ENCODE measurements at places on chromosomes 3 and 15.

DNA sequence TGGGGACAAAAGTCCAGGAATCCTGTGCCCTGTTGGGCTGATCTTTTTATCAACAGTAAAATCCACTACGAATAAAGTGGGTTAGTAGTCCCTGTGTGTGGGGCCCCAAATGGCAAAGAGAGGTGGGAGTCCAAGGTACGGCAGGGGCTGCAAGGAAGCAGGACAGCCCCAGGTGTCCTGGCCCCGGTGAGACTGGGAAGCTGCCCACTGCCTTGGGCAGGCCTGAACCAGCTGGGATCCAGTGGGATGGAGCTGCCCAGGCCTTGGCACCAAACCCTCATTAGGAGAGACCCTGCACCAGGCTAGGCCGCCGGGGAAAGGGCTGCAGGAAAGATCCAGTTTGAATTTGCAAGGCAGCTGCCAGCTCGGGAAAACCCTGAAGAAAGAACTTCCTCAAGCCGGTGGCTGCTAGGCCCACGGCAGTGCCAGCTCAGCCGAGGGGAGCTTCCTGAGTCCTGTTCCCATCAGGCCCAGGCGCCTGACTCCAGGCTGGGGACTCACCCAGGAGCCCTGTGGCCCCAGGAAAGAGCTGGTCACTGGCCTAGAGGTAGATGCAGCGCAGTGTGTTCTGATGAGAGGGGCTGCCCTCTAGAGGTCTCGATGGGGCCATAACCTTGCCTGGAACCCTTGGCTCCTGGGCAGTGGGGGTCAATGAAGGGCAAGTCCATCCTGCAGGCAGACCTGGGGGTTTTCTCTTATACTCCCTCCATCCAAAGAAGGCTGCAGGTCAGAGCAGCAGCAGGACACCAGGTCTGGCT is 14.4 kb upstream of the GNAI2 start:
- DNase-seq, result no peak

DNA sequence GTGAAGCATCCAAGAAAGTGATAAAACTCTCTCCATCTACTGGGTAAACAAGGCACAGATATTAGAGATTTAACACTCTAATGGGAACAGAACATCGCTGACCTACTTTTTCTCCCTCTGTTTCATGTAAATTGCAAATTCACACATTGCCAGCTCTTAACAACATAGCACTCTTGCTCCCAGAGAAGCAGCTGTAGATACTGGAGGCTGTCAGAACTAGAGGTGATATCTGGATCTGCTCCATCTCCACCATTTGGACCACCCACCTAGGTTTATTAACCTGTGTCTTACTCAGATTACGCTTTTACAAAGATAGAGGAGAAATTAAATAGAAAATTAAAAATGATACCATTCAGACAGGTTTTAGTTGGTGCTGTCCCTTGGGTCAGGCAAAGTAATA is 289.1 kb upstream of the CRBN start:
- no peak for DNase-seq

DNA sequence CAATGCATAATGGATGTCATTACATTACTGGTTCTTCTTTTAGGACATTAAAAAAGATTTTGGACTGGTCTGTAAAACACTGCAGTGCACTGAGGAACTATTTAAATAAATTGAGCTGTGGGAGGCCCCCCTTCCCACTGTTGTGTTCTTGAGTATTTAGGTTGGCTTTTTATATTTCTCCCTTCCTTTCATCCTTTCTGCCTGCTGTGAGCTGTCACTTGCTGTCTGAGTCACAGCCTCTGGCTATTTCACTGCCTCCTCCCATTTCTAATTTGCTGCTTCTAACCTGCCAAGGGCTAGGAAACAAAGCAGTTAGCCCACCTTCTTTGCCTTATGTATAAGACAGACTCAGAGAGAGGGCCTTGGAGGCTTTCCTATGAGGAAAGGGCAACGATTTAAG is 89.0 kb upstream of the FNDC3B start:
- no peak for DNase-seq

GRCh38 chr3:101690972-101691371 is 4.5 kb upstream of the RPL24 start:
- no peak for DNase-seq

DNA sequence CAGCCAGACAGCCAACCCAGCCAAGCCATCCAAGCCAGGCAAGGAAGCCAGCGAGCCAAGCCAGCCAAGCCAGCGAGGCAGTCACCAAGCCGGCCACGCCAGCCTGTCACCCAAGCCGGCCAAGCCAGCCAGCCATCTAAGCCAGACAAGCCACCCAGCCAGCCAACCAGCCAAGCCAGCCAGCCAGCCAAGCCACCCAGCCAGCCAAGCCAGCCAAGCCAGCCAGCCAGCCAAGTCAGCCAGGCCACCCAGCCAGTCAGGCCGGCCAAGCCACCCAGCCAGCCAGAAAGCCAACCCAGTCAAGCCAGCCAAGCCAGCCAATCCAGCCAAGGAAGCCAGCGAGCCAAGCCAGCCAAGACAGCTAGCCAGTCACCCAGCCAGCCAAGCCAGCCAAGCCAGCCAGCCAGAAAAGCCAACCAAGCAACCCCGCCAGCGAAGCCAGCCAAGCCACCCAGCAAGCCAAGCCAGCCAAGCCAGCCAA is 201.2 kb downstream of the GOLGA6L6 start:
- DNase-seq, result no peak

GRCh38 chr3:20182206-20182605 is 3.8 kb downstream of the SGO1 start:
- DNase-seq, result no peak

- no peak for DNase-seq
Measured at GRCh38 chr15:37134699-37135131, 34.4 kb upstream of the MEIS2 start.

DNA sequence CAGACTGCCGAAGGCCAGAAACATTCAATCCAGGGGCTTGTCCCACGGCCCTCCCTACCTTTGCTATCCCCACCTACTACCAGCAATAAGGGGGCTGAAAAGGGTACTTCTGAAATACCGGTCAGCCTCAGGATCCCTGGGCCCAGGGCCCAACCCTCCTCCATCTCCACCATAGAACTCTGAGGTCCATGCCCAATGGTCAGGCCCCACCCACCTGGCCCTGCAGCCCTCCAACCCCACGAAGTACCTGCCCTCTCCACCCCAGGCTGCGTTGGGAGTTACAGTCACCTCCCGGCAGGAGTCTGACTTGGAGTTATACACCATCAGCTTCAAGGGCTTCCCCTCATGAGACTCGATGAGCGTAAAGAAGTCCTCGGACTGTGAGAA is 6.9 kb downstream of the GORASP1 start:
- no peak for DNase-seq

- DNase-seq, result no peak
Measured at GRCh38 chr15:31157644-31158069, 56.1 kb upstream of the TRPM1 start.

GRCh38 chr3:58178528-58179234 is 32.1 kb downstream of the DNASE1L3 start:
- no peak for DNase-seq

DNA sequence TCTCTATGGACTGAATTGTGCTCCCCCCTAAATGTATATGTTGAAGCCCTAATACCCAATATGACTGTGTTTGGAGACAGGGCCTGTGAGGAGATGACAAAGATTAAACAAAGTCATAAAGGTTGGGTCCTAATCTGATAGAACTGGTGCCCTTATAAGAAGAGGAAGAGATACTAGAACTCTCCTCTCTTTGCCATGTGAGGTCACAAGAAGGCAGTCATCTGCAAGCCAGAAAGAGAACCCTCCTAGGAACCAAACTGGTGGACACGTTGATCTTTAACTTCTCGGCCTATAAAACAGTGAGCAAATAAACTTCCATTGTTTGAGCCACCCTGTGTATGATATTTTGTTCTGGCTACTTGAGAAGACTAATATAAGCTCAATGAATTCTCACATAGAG is 31.6 kb upstream of the ENTPD3 start:
- no peak for DNase-seq

DNA sequence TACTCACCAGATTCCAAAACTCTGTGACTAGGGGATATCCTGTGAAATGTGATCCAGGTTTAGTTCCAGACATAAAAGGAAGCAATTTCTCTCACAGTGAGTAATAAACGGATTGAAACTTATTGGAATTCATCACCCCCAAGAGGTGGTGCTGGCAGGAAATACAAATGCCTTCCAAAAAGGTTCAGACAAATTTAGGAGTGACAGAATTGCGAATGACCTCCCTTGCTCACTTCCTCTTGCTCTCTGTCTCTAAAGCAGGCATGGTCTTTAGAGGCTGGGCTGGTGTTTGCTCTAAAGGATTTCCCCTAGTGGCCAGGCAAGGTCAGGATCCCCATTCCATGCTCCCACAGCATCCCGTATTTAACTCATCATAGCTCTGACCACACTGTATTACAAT is 449.4 kb upstream of the PPP2R3A start:
- no peak for DNase-seq

DNA sequence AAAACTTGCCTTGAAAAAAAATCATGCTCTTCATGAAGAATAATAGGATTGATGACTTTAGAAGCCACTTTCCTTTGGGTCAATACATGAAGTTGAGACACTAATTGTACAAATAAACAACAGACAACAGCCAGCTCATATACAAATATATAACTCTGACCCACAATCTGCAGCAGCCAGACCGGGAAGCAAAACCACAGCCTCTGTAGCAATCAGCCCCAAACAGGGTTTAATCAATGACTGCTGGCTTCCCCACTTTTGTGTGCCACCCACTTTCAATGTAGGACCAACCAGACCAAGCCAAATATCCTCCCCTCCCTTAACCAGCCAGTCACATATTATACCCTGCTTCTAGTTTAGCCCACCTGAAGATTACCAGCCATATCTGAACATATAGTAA is 39.0 kb downstream of the IFT57 start:
- no peak for DNase-seq

DNA sequence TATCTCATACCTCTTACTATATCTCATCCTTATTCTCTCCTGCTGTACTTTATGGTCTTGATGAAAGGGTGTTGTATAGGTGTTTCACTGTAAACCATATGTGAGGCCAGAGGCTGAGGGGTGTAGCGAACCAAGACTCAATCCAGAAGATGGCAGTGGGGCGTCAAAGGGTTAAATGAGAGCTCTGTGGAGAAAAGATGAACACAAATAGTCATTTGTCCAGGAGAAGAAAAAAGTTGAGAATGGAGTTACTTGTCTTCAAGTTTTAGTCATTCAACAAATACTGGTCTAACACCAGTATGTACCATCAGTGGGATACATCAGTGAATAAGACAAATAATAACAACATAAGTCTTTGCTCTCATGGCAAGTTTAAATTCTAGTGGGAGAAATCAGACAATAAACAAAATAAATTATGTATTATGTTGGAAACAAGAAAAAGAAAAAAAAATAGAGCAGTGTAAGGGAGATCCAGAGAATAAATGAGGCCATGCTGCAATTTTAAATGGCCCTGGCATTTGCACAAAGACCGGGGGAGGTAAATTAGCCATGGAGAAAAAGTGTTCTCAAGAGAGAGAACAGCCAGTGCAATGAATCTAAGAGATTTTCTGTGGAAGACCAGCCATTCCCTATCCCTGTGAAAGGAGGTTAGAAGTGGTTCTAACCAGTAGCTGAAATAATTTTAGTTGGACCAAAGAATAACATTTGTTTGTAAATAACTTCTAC is 77.0 kb upstream of the UMPS start:
- DNase-seq, result no peak

DNA sequence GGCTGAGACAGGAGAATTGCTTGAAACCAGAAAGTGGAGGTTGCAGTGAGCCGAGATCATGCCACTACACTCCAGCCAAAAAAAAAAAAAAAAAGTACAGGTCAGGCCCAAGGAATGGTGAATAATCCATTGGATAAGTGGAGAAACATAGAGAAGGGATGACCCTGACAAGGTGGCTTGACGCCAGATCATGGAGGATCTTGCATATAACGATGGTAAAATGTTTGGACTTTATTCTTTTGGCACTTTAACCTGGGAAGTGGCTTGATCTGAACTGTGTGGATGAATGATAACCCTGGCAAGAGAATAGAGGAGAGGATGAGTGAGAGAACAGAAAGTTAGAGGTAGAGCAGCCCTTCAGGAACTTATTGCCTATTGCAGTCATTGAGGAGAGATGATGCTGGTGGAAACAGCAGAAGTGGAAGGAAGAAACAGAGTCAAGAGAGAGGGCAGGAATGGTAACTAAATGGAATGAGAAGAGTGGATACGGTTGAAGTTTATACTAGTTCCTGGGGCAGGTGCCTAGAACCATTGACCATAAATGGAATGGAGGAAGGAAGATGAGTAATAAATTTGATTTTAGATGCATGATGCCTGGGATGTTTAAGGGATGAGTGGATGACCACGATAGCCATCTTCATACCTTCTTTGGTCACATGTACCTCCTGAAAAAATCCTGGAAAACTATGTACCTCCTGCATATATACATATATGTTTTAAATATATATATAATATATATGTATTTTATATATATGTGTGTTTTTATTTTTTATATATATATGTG is 57.8 kb downstream of the BLM start:
- no peak for DNase-seq

DNA sequence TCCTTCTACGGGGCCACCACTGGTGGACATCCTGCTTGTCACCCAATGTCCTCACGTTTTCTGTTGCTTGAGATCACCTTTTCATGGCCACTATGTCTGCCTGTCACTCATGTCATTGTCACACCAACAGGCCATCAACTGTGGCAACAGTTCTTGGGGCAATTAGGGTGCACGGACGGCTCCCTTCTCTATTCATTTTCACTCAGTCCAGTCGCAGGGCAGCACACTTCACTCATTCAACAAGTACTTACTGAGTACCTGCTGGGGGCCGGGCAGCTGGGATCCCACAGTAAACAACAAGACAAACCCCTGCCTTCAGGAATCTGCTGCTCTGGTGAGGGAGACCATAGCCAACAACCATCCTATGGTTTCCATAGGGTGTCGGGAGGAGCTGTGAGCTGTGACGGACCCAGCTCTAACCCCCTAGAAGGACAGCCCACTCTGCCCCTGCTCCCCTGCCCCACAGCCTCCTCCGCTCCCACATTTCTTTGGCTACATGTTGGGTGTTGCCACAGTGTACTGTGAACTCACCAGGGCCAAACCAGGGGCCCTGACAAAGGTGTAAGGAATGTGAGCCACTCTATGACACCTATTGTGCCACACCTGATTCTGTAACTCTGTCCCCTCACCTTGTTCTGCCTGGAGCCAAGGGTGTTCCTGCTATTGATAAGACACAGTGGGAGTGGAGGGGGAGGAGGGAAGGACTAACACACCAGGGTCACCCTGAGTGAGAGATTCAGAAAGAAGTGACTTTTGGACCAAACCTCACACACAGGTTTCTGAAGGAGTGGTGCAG is 1.9 kb downstream of the VILL start:
- no peak for DNase-seq

GRCh38 chr15:43899928-43900327 is 73.1 kb downstream of the WDR76 start:
- no peak for DNase-seq

DNA sequence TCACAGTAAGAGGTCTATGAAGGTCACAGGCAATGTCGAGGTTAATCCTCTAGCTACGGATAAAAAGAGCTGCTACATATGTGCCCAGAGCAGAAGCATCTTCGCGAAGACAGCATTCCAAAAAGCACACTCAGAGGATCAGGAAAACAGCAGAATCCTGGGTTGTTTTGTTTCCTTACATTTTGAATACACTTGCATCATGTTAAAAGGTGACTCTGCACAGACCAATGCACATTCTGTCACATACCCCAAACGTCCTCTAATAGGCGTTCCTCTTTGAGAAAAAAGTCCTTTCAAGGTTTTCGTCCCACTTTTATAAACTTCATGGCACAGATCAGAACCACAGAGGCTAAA is 52.7 kb downstream of the VGLL4 start:
- no peak for DNase-seq

GRCh38 chr15:100718075-100718980 is 115.9 kb downstream of the ASB7 start:
- DNase-seq, result no peak

Data from T-helper 22 cell (primary cell).